ENCODE measurements at places on chromosomes 5 and 9.

DNA sequence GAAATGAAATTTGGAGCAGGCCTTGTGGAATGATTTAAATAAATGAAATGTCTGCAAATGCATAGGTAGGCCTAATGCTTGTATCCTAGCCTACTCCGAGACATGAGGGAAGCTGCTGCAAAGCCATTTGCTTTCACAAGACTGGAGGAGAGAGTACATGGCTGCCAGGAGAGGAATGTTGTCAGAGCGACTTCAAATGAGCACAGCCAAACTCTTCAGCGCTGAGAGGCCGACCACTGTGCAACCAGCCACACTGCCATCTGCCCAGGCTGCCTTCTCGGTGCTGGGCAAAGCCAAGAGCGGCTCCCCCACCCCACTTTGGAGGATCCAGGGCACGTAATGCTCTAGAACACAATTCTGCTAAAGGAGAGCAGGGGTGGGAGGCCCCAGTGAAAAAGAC lies 122.6 kb downstream of the RASEF start:
- no peak for DNase-seq

DNA sequence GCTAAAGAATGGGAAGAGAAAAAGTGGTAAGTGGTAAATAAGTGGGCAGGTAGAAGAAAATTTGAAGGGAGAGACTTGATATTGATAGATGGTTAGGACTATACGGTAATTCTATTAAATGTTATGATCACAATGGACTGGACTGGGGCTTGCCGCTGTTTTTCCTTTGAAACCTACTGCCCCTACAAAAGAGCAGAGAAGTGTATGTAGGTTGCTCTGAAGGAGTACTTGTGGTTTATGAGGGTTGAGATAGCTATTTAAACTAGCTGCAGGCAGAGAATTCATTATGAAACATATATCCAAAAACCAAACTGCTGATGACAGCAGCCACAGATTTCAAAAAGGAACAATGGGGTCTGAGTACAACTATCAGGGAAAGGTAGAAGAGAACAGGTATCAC lies 16.8 kb upstream of the HK3 start:
- DNase-seq, result no peak

DNA sequence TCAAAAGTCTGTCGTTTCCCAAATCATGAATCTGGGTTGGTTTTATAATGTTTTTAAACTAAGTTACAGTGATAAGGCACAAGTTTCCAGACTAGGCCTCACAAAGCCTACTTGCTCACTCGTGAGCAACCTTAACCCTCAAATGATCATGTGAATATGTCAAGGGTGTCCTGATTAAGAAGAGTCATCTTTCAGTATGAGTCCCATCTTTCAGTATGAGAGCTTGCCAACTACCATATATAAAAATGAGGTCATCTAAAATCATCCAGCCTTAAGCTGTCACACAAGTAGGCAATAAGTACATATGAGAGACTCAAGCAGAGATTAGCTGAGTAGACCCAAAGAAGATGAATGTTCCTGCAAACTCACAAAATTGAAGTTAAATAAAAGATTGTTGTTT lies 668.4 kb upstream of the FAM174A start:
- no peak for DNase-seq

DNA sequence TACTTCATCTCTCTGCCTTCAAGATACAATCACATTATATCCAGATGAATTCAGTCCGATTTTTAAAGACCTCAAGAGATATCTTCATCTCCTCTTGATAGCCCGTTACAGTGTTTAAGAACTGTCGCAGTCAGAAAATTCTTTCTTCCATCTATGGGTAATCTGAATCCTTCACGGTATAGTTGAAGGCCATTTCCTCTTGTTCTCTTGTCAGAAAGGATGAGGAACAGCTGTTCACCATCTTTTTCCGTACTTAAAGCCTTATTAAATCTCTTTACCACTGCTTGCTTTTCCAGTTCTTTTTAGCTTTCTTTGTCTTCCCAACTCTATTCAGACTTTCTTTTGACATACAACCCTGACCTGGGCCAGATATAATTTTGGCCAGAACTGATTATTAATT lies 121.8 kb downstream of the XRCC4 start:
- DNase-seq, result no peak

GRCh38 chr9:7930613-7931012 lies 131.0 kb upstream of the DMAC1 start:
- no peak for DNase-seq

- DNase-seq, result no peak
Measured at GRCh38 chr5:9841516-9842170, 211.5 kb upstream of the TAS2R1 start.

DNA sequence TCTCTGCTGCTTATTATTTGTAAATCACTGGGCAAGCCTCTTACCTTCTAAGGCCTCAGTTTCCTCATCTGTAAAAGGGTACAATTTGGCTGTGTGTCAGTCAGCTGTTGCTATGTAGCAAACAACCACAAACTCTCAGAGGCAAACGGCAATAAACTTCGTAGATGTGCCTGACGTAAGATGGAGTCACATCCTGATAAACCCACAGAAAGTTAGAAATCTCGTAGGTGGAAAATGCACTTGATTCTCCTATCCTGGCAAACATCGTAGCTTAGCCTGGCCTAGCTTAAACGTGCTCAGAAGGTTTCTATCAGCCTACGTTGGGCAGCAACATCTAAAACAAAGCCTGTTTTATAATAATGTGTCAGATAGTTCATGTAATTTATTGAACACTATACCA lies 35.0 kb upstream of the UNC5A start:
- DNase-seq, result no peak

GRCh38 chr5:148864113-148864841 lies 37.9 kb downstream of the ADRB2 start:
- DNase-seq, result no peak

- no peak for DNase-seq
Measured at GRCh38 chr5:77568555-77568954, 70.0 kb downstream of the OTP start.

Measured in mucosa of descending colon (tissue), 3 donors.